ENCODE measurements at places on chromosomes 12 and 14. TPM values are rescaled to one million over a fixed set of nuclear protein-coding genes. Genes with fewer than 3 reads are reported as not detected.

GRCh38 chr14:24774187-24774915 lies 140.4 kb upstream of the GZMB start:
- DNase-seq = peak; percentile 87

DNA sequence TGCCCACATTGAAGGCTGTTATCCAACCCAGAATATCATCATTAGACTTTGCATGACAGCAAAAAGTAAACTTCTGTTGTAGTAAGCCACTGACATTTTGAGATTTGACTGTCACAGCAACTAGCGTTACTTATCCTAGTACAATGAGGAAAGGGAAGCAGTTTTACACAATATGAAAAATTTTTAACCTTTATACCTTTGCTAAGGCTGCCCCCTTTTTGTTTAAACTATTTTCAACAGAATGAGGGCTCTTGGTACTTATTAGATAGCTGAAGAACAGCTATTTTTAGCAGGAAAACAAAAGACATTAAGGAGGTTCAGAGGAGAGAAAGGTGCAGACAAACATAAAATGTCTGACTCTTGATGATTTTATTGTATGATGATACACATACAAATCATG lies 23.4 kb upstream of the TMX1 start:
- no peak for DNase-seq

- DNase-seq = peak; percentile 63
These were observed 227.7 kb upstream of the HMGA2 start for GRCh38 chr12:65596514-65597091.

AKAP6 gene
- total RNA-seq = 0.20 TPM

DNA sequence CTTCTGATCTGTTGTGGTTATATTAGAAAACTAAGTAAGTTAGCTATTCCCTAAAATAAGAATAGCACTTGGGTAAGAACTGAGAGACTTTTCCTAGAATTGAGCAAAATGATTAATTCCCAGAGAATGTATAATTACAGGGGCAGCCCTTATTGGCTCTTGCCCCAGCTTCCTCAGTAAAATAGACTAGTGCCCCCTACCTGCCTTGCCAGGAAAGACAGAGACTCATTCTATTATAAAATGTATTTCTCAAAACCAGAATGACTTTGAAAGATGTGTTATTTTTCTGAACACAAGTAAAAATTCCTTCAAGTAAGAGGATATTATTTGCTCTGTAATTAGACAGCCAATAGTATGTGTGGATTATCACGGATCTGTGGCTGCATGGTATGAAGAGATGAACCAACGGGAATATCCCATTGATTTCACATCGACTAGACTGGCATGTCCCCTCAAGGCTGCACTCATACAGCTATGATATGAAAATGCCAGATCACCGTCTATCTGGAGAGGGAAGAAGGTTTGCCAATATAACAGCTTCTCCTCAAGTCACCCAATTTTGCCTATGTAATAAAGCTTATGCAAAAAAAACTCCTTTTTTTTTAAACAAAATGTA lies 7.4 kb upstream of the GLRX5 start:
- DNase-seq = peak; percentile 71

ARHGAP9 gene
- not detected for total RNA-seq

- DNase-seq = no peak
These were observed 43.4 kb upstream of the NR2C1 start for GRCh38 chr12:95116773-95117172.

DNA sequence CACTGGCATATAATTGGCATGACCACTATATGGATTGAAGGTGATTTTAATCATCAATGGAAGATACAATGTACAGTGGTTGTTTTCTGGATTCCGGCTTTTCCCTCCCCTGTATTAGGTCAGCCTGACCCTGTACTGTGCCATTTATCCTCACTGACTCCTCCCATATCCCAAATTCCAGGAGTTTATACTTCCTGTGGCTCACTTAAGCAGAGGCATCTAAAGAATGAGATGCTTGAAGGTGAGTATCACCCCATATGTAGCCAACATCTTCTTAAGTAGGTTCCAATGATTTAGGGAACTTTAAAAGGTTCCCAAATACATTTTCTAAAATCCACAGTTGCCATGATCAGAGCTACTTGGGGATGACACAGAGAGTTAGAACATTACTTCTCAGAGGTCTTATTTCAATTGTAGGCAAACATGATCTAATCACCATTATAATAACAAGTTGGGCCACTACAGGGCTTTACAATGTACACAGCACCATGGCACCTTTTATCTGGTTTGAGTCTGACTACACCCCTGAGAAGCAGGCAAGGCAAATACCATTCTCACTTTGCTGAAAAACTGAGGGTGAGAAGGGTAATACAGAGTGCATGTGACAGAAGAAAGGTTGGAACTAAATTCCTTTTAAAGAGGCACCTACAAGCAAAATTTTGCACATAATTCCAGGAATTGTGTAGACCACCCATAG lies 212.3 kb upstream of the GARIN6 start:
- no peak for DNase-seq

- DNase-seq = no peak
These were observed 26.7 kb downstream of the GTF2A1 start for GRCh38 chr14:81193924-81194633.

DNA sequence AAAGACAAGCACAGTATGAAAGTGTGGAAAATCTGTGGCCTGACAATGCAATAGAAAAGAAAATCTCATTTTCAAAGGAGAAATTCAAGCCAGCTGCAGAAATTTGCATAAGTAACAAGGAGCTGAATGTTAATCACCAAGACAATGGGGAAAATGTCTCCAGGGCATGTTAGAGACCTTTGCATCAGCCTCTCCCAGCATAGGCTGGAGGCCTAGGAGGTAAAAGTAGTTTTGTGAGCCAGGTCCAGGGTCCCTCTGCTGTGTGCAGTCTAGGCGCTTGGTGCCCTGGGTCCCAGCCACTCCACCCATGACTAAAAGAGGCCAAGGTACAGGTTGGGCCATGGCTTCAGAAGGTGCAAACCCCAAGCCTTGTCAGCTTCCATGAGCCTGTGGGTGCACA lies 58.3 kb downstream of the TESPA1 start:
- no peak for DNase-seq

GRCh38 chr14:22974530-22975313 lies 7.6 kb downstream of the AJUBA start:
- no peak for DNase-seq

CD69 gene
- 0.40 TPM for total RNA-seq

- no peak for DNase-seq
These were observed 3.2 kb downstream of the METTL25 start for GRCh38 chr12:82361461-82361915.

DENND5B gene
- total RNA-seq = 7.2 TPM

GRCh38 chr12:57127726-57128518 lies at the start of gene LRP1:
TSS of gene LRP1 (plus strand) at chr12:57128483. CDS start at chr12:57128965, 482 bp downstream.
- peak; percentile 52 for DNase-seq

- no peak for DNase-seq
These were observed 908 bp downstream of the ENTPD5 start for GRCh38 chr14:74018174-74018585.

DNA sequence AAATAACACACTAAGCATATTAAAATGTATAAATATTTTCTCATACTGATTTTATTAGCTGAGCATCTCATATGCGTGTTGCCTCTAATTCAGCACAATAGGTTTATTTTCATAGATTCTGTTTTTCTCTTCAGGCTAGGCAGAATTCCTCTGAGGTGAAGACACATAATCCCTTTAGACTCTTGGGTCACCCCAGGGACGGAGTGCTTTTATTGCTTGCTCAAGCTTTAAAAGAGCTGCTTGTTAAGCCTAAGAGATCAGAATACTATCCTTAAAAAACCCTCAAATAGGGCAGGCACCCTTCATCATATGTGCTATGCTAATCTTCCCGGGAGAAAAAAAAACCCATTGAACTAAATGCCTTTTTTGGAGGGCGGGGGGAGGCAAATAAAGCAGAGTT lies 390.1 kb downstream of the KCNH5 start:
- DNase-seq = no peak

LMNTD1 gene
- total RNA-seq = not detected

GRCh38 chr14:103521951-103522563 lies 573 bp downstream of the CKB start:
- DNase-seq = no peak

- peak; percentile 79 for DNase-seq
These were observed at the start of gene ANKRD52 for GRCh38 chr12:56258068-56258819. TSS of gene ANKRD52 (minus strand) at chr12:56258384. CDS start at chr12:56258269, 115 bp downstream.

GRCh38 chr12:131830335-131830913 lies 2.2 kb downstream of the MMP17 start:
- peak; percentile 87 for DNase-seq

GRCh38 chr12:20510811-20511210 lies 142.5 kb downstream of the PDE3A start:
- no peak for DNase-seq

PROX2 gene
- not detected for total RNA-seq

UNC119B gene
- total RNA-seq = 13.5 TPM

TMEM106C gene
- total RNA-seq = 36.1 TPM

ZDHHC22 gene
- under 0.01 TPM for total RNA-seq

SLC38A4 gene
- total RNA-seq = 1.1 TPM

PTPRO gene
- not detected for total RNA-seq

CRIP1 gene
- 0.44 TPM for total RNA-seq

- DNase-seq = peak; percentile 38
These were observed 596 bp downstream of the DLST start for GRCh38 chr14:74882103-74882920.

DNA sequence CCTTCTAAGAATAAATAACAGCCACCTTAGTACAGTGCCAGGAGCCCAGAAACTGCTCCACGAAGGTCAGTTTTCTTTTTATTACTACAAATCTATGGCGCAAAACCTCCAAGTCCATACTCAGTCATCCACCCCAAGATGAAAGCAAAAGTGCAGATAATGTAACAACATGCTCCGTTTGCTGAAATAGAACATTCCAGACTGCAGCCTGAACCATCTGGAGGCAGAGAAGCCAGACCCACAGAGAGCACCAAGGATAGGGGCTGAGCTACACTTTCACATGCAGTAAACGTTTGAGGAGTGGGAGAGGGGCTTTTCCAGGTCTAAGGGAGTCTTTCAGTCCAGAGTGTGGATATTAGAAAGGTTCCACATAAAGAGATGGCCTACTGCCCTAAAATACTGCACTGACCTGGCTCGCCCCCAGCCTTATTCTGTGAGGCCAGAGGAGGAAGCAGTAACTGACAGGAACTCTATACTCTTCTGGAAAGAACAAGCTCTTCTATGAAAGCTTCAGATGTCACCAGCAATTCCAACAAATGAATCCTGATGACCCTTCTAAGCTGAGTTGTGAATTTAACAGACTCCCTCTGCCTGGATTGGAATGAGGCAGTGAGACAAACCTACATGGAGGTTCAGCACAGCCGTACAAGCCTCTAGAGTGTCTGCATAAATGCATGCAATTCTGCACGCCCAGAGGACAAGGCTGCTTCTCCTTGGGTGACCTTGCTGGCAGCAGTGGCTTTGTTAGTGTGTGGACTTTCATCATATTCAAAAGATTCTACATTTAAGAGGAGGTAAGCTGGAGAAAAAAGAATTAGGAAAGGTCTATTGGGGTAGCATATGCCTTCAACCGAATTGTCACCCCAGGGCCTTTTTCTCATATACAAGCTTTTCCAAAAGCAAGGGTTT lies 153.9 kb upstream of the EGLN3 start:
- no peak for DNase-seq
